ENCODE measurements at places on chromosomes 1 and 21.

DNA sequence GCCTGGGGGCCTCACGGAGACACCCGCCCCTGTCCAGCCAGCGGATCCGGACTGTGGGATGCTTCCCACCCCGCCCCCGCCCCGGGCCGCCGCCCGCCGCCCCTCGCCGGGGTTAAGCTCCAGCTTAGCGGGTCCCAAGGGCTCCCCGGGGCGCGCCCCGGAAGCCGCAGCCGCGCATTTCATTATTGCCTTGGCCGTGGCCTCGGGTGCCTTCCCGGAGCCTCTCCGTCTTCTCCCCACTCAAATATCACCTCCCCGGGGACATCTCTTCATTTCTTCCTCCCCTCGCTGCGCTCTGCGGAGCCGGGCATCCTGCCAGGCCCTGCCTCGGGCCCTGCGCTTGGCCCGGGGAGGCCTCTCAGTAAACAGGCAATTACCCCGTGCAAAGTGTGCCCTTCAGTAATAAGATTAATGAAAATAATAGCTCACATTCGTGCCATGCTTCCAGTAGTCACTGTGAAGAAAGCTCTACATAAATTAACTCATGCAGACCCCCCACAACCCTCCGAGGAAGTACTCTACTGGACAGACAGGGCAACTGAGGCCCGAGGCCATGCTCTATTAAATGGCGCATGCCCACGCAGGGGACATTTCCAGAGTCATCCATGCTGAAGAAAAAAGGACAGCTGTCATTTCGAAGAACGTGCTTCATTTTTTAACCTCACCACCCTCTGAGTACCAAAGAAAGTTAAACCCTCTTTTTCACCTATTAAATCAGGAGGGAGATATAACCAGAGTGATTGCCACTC is 49.9 kb upstream of the LAPTM5 start:
- DNase-seq, result no peak

GRCh38 chr1:102838016-102838415 is 270.3 kb downstream of the COL11A1 start:
- no peak for DNase-seq

DNA sequence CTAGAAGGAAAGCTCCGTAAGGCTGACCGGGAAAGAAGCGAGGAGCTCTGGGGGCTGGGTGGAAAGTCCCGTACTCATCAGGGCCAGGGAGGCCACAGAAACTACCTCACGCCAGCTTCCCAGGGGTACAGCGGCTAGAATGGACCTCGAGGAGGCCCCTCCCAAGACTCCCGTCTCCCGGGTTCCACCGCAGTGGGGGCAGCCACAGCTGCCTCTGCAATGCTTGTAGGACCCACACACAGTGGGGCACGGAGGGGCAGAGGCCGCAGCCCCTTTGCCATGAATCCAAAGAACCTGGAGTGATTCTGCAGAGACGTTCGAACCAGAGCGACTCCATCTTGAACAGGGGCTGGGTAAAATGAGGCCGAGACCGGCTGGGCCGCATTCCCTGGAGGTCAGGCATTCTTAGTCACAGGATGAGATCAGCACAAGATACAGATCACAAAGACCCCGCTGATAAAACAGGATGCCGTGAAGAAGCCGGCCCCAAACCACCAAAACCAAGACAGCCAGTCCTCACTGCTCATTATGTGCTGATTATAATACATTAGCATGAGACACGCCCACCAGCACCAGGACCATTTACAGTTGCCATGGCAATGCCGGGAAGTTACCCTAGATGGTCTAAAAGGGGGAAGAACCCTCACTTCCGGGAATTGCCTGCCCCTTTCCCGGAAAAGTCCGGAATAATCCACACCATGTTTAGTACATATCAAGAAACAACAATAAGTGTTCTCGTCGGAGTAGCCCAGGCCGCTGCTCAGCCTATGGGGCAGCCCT is 1.6 kb upstream of the ANKRD65 start:
- no peak for DNase-seq

- no peak for DNase-seq
Measured at GRCh38 chr1:15096293-15096692, 57.3 kb upstream of the TMEM51 start.

DNA sequence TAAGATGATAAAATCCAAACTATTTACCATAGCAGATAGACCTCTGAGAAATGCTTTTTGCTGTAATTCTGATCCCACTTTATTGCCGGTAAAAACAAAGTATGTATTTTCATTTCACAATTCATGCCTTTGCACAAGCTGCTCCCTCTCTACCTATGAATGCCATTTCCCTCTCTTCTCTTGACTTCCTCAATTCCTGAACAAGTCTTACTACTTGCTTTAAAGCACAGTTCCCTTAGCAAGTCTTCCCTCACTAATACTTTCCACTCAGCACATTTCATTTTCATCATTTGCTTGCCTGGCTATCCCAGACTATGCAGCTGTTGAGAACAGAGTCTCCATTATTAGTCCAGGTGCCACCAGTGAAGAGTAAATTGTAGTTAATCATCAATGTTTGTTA is 13.8 kb downstream of the GPATCH2 start:
- no peak for DNase-seq

- peak; percentile 85 for DNase-seq
Measured at GRCh38 chr1:6783936-6784559, 1.2 kb upstream of the CAMTA1 start.

- DNase-seq, result no peak
Measured at GRCh38 chr21:44834951-44835646, 17.2 kb upstream of the SUMO3 start.

DNA sequence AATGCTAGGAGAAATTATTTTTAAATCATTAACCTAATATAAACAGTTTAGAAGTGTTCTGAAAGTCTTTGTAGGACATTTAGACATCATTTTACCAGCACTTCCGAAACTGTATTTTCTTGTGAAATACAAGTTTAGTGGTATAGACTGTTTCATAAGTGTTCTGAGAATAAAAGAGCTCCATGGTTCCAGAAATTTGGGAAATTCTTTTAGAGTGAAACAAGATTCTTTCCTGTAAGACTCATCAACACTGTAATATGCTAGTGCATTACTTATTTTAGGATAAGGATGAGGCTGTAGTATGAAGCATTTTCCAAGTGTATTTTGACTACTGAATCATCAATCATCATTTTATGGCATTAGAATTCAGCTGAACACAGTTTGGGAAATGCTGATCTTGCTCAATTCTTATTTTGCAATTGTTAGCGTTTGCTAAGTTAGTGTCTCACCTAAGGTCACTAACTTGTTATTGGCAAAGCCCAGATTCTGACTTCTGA is 73.4 kb downstream of the CEP350 start:
- DNase-seq, result no peak

- no peak for DNase-seq
Measured at GRCh38 chr1:200668514-200669313, 993 bp downstream of the DDX59 start.

DNA sequence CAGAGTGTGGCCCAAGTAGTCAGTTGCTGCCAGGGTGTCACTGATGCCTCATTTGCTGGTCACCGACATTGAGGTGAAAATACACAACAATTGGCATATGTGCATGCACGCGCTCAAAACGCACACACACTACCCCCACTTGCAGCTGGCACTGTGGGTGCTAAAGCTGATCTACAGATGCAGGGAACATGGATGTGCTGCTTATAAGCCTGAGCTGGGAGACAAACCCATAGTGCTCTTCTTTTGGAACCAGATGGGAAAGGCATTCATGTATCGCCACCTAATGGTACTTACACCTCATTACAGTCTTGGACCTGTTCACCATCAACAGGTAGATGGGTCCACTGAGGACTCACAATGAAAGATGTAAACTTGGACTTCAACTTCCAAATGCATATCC is 70.3 kb upstream of the CAMK1G start:
- peak; percentile 18 for DNase-seq

DNA sequence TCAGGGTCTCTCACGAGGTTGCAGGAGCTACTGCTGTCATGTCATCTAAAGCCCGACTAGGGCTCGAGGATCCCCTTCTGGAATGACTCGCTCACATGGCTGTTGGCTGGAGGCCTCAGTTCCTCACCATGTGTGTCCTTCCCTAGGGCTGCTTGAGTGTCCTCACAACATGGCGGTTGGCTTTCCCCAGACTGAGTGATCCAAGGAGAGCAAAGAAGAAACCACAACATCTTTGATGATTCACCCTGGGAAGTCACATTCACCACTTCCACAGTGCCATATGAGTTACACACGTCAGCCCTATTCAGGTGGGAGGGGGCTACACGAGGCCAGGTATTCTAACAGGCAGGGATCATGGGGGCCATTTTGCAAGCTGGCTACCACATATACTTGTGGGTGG is 64.9 kb downstream of the FHAD1 start:
- no peak for DNase-seq

DNA sequence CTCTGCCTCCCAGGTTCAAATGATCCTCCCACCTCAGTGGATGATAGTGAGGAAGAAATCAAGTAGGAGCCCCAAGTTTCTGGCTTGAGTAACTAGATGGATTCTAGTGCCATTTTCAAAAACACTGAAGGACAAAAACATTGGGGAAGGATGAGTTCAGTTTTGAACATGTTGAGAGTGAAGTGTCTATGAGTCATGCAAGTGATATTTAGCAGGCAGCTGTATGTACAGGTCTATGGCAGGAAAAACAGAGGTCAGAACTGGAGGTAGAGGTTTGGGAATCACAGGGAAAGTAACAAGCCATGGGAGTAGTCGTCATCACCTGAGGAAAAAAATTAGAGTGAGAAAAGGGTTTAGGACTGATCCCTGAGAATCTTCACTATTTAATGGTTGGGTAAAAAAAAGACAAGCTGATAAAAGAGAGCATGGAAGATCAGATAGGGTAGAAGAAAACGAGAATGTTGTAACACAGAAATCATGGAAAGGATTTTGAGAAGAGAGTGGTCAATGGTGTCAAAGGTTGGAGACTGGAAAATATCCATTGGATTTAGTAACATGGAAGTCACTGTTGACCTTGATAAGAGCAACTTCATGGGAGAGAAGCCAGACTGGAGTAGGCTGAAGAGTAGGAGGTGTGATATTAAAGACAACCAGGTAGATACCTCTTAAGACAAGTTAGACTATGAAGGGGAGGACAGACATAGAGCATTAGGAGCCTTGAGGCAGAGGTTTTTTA is 53.1 kb downstream of the DIPK1A start:
- DNase-seq, result no peak
